ENCODE measurements at places on chromosomes 2 and 18.

DNA sequence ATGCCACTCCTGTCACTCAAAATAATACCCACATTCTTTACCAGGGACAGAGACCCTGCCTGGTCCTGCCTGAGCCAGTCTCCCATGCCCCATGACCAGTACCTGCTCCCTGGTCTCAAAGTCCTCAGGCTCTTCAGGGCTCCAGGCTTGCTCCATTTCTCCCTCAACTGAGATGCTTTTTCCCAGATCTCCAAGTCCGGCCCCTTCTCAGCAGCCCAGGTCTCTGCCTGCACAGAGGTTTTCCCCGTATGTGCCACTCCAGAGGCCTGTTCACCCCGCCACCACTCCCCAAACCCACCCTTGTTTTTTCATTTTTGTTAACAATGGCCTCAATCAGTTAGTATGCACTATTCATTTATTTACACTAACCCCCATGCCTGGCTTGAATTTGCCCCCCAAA, 499.5 kb upstream of the MYT1L start:
- DNase-seq = no peak

GRCh38 chr2:124559236-124559635, 534.1 kb downstream of the CNTNAP5 start:
- DNase-seq = no peak

- DNase-seq = peak; percentile 95
Measured at GRCh38 chr2:54639609-54640008, 83.9 kb upstream of the EML6 start.

- peak; percentile 22 for DNase-seq
Measured at GRCh38 chr2:84486441-84487115, 27.5 kb upstream of the SUCLG1 start.

- no peak for DNase-seq
Measured at GRCh38 chr2:64820901-64821300, 167.2 kb upstream of the SERTAD2 start.

DNA sequence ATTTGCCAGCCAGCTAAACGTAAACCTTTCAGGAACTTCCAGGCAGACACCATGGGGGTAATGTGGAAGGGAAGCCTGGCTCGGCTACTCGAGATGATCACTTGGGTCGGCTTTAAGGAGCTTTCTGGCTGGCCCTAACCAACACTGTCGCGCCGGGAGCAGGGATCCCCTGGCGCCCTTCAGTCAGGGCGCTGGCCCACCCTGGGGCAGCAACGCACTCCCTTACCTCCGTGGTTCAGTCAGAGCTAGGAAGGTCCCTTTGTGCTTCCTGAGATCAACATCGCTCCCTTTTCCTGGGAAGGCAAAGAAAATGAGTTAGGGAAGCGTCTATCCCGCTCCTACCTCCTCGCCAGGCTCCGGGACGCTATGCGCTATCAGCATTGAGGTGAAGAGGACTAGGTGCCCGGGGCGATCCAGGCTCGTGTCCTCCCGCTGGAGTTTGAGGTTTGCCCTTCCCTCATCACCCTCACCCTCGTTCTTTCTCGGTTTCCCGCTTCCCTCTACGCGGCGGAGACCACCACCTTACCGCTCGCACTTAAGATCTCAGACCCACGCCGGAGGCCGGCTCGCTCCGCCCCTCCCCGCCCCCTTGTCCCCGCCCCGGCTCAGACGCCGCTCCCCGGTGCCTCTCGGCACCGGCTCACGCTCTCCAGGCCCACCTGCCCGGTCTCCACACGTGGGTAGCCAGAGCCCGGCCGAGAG, 449 bp upstream of the ATRAID start:
- DNase-seq = peak; percentile 24

GRCh38 chr18:37705016-37705415, 139.4 kb upstream of the CELF4 start:
- no peak for DNase-seq

All from umbilical cord (tissue), 2 donors.